Activated naive CD4-positive, alpha-beta T cell (primary cell): ENCODE measurements at places on chromosomes 12 and 14.

DNA sequence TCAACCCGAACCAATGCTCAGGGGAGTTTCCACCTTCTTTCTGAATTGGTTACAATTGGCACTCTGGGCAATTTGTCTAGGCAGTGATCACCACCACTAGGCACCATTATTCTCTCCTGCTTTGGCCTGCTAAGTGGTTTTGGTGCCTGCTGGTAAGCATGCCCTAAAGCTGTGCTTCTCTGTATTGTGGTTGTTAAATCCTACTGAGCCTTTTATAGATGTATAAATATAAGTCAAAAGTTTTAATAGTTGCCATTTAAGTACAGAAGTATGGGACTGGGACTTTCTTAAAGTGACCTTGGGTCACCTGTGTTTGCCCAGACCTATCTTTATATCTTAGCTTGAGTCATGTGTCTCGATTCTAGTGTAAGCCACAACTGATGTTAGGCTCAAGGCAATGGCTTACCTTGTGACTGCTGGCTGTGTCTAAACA, 475.9 kb downstream of the SLC16A7 start:
- DNase-seq, result no peak

DNA sequence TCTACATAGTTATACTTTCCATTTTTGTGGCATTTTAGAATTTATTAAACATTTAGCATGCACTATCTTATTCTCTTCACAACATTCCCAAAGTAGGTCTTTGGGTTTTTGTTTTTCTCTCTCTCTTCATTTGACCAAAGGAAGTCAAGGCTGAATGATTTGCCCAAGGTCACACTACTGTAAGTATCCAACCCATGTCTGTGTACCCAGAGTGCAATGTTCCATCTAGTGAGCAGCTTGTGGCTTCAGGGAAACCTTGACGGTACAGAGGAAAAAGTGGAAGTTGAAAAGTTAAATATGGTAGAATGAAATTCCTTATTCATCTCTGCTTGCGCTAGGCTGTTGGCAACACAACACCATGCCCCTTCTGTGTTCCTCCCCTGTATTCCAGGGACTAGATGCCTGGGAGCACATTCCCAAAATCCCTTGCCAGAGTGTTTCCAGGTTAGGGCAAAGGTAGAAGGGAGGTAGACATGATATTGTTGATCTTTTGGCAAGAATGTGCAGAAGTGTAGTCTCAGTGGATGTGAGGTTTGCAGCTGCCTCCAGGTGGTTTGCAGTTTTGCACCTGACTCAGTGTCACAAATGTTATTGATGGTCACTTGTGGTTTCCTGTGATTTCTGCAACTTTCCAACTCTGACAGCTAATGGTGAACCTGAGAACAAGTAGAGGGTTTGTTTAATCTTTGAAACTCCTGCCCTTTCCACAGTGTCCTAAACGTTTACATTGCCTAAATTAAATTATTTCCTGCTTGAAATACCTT, 196.7 kb downstream of the RMST start:
- DNase-seq, result no peak

- no peak for DNase-seq
Observed at GRCh38 chr14:55803873-55804553, 224.0 kb downstream of the KTN1 start.

DNA sequence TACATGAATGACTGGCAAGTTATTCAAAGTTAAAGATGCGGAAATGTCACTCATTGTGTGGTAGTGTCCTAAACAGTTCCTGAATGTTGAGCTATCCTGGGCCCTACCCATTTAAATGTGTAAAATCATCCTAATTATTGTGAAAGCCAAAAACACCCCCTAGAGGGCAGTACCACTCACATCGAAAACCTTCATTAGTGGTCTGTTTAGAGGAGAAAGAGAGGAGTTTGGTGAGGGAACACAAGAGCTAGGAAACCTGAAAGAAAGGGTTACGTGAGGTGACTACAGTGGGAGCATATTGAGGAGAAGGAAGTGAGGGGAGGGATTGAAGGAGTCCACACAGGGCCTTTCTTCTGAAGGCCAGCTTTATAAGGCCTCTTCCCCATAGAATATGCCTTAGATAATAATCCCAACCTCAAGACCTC, 2.5 kb upstream of the TEP1 start:
- DNase-seq, result no peak

- no peak for DNase-seq
Observed at GRCh38 chr12:120972870-120973543, 5.3 kb upstream of the HNF1A start.
